DMS 273 treated with DMSO at 0.1 percent for 48 hours (cell line): ENCODE measurements at places on chromosomes 1 and 21.

GRCh38 chr1:207856276-207857023 lies 54.5 kb downstream of the CD34 start:
- no peak for DNase-seq

GRCh38 chr1:199867601-199868000 lies 159.9 kb upstream of the NR5A2 start:
- no peak for DNase-seq

DNA sequence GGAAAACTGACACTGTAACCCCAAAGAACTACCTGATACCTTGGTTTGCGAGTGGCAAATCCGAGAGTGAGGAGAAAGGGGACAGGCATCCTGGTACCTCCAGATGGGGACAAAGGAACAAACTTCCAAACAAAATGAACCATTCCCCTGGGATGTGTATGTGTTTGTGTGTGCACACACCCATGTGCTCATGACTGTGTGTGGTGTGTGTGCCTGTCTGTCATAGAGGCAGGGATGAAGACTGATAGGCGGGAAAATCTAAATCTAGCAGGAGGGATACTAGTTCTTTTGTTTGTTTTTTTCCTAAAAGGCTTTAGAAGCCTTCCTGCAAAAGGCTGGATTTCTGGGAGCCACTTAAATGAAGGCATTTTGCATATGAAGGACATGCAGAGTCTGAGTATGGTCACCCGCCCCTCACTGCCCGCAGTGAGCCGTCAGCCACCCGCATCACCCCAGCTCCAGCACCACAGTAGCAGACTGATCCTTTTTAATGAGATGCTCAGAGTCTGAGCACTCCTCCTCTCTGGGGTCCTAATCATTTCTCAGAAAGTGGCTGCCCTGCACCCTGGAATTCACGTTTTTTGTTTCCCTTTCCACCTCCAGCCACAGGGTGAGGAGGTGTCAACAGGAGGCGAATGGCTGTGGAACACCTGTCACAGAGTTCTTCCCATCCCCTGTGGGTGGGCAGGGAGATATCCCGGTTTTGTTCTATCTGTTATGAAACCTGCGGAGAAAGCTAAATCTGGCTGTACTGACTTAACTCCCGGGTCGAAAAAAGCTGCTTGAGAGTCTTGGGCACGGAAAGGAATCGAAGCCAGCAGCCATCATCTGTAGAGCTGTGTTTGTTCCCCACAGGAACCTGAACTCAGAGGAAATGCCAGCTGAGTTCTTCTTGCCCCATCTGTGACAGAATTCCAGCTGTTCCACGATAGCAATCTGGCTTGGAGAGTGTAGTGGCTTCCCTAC lies 34.9 kb downstream of the UTP25 start:
- DNase-seq: no peak

GRCh38 chr1:117894078-117894477 lies 35.3 kb downstream of the GDAP2 start:
- no peak for DNase-seq

DNA sequence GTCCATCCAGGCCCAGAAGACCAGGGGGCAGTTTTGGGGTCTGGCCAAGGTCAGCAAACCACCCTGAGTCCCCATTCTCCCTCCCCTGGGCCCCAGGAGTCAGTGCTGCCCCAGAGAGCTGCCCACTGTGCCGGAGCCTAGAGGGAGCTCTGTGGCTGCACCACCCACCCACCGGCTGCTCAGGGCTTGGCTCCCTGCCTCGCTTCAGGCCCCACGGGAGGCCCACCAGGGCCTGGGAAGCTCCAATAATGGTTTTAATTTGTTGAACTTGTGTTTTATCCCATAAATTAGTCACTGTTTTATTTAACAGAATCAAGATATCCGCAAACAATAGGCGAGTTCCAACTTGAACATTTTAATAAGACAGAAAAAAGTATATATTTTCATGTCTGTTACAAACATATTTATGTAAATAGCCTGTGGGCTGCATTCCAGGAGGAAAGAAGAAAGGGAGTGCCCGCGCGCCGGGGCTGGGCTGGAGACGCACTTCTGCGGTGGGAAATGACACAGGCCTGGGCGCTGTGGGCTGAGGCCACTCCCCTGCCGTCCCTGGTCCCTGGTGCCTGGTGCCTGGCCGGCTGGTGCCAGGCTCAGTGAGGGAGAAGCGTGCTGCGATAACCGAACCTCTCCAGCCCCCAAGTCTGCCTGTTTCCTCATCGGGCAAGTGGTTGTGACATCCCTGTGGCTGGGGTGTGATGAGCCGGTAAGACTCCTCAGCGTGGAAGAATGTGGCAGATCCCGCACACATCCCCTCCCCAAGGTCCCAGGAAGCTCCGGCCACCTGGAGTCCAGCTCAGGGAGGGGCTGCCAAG lies 160.5 kb downstream of the PEX14 start:
- DNase-seq: peak; percentile 30

GRCh38 chr1:160726114-160726497 lies 12.9 kb upstream of the SLAMF7 start:
- no peak for DNase-seq
